ENCODE measurements at places on chromosomes 7 and 10. TPM values are rescaled to one million over a fixed set of nuclear protein-coding genes. Genes with fewer than 3 reads are reported as not detected.

Gene UPK3B
- 7.3 TPM for polyA plus RNA-seq

Gene GDF2
- 0.20 TPM for polyA plus RNA-seq

Gene AOC1
- polyA plus RNA-seq = 1.1 TPM

Gene NPFFR1
- 0.60 TPM for polyA plus RNA-seq

Gene CC2D2B
- 2.0 TPM for polyA plus RNA-seq

Gene CALN1
- polyA plus RNA-seq = 0.24 TPM

Gene ZNF239
- 11.1 TPM for polyA plus RNA-seq

Gene TMEM26
- polyA plus RNA-seq = 5.5 TPM

Gene COBL
- 3.6 TPM for polyA plus RNA-seq

Gene AKR1E2
- polyA plus RNA-seq = 5.8 TPM

Gene AKR1C3
- 2.9 TPM for polyA plus RNA-seq

Gene UCN3
- polyA plus RNA-seq = 0.78 TPM

Gene CYTH3
- 25.0 TPM for polyA plus RNA-seq

Gene CCDC7
- 6.4 TPM for polyA plus RNA-seq

Gene ARL4A
- polyA plus RNA-seq = 31.3 TPM

Gene ZNHIT1
- 51.4 TPM for polyA plus RNA-seq

Gene KAZALD1
- polyA plus RNA-seq = 9.3 TPM

Gene UNC5B
- polyA plus RNA-seq = 22.5 TPM

Gene PLXNA4
- polyA plus RNA-seq = 1.9 TPM

Gene VPS37D
- polyA plus RNA-seq = 10.1 TPM

Gene KEL
- 1.7 TPM for polyA plus RNA-seq

Gene PILRA
- polyA plus RNA-seq = 5.2 TPM

Gene KCNH2
- polyA plus RNA-seq = 4.2 TPM

Gene PNLIPRP3
- polyA plus RNA-seq = not detected

Gene UPK3BL2
- 12.6 TPM for polyA plus RNA-seq

Gene PLA2G12B
- 2.2 TPM for polyA plus RNA-seq

Measured in left lung (tissue), 14 donors.